ENCODE measurements at places on chromosomes 1 and 21.

- DNase-seq: no peak
Observed at GRCh38 chr1:206415942-206416341, 54.3 kb upstream of the IKBKE start.

GRCh38 chr1:36149973-36150295 lies 648 bp upstream of the TRAPPC3 start:
- DNase-seq: no peak

DNA sequence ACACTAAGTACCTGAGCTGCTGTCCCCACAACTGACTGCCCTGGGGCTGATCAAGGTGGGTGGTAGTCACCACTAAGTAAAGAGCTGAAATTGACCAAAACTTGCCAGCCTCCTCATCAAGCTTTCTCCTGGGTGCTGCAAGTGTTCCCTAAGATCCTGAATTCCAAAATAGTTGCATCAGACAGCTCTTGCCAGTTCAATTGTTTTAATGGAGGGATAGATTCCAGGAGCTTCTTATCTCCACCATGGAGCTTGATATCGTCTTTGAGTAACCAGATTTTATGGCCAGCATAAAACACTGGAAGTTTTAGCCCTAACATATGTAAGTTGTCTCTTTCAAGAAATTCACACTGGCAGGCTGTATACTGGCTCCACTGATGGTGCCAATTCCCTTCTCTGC lies 90.3 kb downstream of the NID1 start:
- no peak for DNase-seq

DNA sequence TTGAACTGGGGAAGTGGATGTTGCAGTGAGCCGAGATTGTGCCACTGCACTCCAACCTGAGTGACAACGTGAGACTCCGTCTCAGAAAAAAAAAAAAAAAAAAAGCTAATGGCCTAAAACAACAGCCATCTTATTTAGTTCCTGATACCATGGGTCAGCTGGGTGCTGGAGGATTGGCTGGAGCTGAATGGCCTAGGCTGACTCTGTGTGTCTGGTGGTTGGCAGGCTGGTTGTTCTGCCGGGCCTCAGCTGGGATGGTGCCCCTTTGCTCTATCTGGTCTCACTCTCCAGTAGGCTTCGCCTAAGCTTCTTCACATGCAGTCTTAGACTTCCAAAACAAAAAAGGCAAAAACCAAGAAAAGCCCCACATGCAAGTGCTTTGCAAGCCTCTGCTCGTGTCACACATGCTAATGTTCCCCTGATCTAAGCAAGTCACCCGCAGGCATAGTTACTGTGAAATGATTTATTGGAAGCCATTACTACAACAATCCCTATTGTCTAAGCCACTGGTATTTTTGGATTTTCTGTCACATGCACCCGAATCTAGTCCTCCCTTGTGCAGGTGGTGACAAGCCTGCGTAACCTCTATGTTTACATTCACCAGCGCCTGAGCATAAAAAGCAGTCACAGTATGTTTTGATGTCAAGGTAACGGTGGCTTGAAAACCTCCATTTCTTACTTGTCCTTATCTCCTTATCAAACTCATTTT lies 39.6 kb upstream of the KANK4 start:
- no peak for DNase-seq

- no peak for DNase-seq
Observed at GRCh38 chr21:37331411-37331810, 35.2 kb upstream of the DYRK1A start.

- no peak for DNase-seq
Observed at GRCh38 chr1:31523769-31524168, 52.5 kb upstream of the TINAGL1 start.

GRCh38 chr1:19554090-19554489 lies 68.8 kb upstream of the CAPZB start:
- no peak for DNase-seq

- DNase-seq: no peak
Observed at GRCh38 chr1:99110140-99111041, 105.7 kb upstream of the PLPPR5 start.

DNA sequence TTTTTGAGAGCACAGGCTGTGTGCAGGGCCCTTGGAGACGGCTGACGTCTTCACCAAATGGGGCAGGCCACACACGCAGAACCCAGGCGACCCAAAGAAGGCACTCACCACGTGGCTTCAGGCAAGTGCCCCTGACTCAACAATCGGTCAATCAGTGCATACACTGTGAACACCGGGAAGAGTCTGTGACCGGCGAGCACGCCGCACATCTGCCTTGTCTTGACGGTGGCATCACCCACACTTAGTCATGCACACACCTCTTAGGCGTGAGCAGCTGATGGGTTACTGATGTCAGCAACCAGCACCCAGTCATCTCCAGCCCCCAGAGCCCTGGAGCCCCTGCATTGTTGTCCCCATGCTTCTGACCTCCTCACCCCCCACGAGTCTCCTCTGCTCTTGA lies 4.9 kb upstream of the LRRC3 start:
- no peak for DNase-seq

DNA sequence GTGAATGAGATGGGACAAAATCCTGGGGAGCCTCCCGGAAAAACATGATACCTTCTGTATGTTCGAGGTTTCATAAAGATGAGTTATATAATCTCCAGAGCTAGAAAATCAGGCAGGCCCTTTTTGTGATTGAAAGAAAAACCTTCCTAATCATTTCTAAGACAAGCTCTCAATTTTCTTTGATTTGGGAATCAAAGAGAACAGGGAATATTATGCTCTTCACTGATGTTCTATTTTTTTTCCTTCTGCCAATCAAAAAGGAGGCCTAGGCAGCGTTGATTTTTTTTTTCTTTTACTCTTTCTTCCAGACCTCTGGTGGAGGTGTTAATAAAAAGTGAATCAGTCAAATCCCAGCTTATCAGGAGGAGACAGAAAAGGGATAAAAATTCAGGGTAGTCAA lies 34.5 kb downstream of the DIRAS3 start:
- DNase-seq: no peak

DNA sequence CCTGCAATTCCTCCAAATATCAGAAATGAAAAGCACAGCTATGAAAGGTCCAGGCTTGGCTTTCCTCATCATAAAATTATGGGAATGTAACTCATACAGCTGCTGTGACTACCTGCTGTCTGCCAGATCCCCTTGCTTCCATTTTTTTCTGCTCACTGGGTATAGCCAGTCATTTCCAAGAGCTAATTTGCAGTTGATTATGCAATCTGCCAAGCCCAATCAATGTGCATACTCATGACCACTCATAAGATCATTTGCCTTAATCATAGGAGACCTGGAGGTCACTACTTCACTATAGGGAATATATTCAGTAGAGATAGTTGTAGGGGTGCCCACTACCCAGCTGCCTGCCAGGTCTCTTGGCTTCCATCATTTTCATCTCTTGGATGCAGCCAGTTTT lies 417.7 kb upstream of the ZRANB2 start:
- DNase-seq: no peak

GRCh38 chr1:44305962-44306422 lies 49.1 kb downstream of the ERI3 start:
- DNase-seq: no peak

- no peak for DNase-seq
Observed at GRCh38 chr1:37752213-37752582, 12.7 kb downstream of the EPHA10 start.

- DNase-seq: no peak
Observed at GRCh38 chr1:224213438-224214119, 30.5 kb downstream of the DEGS1 start.

DNA sequence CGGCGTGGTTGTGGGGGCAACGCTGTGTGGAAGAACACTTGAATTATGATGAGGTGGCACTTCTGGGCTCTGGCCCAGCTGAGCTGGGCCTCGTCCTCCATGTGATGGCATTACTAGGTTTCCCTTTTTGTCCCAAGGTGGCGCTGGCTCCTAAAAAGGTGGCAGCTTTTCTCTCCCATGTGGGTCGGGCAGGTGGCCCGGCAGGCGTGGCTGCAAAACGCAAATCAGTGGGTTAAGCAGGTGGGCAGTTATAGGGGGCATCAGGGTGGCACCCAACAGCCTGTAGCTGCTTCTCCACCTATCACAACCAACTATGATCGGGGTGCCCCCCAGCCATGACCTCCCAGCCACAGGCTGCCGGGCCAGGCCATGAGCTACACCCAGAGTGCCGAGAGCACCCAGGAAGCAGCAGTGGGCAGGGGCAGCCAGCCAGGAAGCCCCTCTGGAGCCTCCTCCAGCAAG lies 59.6 kb downstream of the KCNAB2 start:
- no peak for DNase-seq

GRCh38 chr21:33541105-33541711 lies 709 bp downstream of the GART start:
- no peak for DNase-seq

GRCh38 chr1:67460676-67461500 lies 30.7 kb upstream of the SERBP1 start:
- no peak for DNase-seq

GRCh38 chr1:155033524-155033923 lies at the start of the genes DCST1 and DCST2:
Gene DCST1 (plus strand): TSS chr1:155033824. CDS start chr1:155034037, 213 bp downstream.
Gene DCST2 (minus strand): TSS chr1:155033781. CDS start chr1:155033701, 80 bp downstream.
- no peak for DNase-seq

DNA sequence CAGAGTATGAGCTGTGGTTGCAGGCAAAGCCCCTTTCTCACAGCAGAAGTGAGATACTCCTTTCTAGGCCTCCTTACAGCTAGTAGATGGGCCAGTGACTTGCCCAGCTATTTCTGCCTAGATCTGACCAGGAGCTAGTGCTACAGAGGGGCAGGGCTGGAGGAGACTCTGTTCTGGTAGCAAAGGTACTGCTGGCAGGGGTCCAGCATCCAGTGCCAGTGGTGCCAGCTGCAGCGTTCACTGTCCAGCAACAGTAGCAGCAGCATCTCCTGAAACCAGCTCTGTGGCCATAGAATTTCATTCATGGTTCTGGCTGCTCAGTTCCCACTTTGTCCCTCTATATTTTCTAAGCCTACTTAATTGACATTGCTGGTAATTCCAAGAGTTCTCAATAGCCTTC lies 62.5 kb upstream of the CNN3 start:
- no peak for DNase-seq

GRCh38 chr1:1827089-1827848 lies 49.0 kb upstream of the NADK start:
- no peak for DNase-seq

GRCh38 chr1:235160383-235160956 lies 580 bp downstream of the RBM34 start:
- DNase-seq: no peak

GRCh38 chr1:162367772-162368171 lies 8.9 kb downstream of the SPATA46 start:
- no peak for DNase-seq

GRCh38 chr1:57633056-57633455 lies 209.2 kb upstream of the DAB1 start:
- no peak for DNase-seq

DNA sequence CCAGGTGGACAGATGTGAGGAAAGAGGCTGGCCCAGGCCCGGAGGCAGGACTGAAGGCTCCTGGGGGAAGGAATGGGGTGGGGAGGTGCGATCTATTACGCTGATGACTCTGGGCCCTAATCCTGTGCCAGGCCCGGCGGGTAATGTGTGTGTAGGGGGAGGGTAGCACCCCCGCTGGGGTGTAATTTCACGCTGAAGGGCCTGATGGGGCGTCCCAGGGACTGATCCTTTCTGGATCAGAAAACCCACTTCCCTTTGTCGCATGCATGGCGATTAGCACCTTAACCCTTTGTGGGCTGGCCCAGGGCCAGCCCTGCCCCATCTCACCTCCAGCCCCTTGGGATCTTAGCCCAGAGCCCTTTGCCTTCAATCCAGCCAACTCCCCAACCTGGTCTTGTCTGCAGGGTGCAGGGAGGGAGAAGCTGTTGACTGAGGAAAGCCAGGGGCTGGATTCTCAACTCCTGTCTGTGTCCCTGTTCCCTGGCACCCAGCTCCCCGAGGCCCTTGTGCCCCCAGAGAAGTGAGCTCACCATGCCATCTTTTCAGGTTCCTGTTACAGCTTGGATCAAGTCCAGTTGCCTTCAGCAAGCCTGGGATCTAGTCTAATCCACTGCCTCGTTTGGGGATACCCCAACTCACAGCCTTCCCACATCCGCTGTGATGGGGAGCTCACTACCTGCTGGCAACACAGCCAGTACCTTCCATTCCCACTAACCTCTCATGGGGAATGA lies 26.0 kb downstream of the KNCN start:
- DNase-seq: no peak

DNA sequence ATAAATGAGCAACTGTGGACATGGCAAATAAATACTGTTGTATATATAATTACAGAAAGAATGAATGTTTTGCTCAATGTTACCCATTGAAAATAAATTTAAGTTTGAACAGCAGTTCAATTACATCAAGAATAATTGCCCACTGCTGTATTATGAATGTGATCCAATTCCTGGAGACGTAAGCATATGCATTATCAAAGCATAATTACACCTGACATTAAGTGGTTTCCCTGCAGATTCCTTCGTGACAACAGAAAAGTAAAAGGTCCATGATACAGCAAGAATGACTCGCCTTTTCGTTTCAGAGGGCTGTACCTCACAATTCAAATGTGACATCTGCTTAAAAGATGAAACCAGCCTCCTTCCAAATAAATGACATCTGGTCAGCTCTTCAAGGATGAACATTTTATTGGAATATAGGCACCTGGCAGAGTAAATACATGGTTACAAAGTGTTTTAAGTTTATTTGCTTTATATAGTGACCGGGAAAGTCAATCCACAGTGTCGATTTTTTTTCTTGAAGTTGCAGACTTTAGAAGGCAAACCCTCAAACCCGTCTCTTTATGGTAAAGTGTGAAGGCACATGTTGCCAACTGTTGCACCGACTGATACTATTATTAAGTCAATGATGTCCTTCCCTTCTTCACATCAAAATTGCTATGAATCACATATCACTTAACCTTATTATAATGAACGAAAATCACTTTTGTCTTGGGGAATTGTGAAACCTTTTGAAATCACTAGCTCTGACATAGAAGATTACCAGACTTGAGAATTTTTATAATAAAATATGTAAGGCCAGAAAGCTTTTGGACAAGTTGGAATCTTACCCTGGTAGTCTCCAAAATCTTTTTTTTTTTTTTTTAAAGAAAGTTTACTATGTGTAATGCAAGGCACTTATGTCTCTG lies 36.2 kb upstream of the EDEM3 start:
- no peak for DNase-seq

- no peak for DNase-seq
Observed at GRCh38 chr1:21244986-21245687, 45.1 kb downstream of the ECE1 start.

GRCh38 chr1:150999051-150999674 lies 7.5 kb downstream of the MINDY1 start:
- no peak for DNase-seq

GRCh38 chr1:185497177-185497576 lies 180.1 kb upstream of the IVNS1ABP start:
- DNase-seq: no peak

GRCh38 chr1:245225322-245226202 lies 70.8 kb downstream of the KIF26B start:
- DNase-seq: no peak

DNA sequence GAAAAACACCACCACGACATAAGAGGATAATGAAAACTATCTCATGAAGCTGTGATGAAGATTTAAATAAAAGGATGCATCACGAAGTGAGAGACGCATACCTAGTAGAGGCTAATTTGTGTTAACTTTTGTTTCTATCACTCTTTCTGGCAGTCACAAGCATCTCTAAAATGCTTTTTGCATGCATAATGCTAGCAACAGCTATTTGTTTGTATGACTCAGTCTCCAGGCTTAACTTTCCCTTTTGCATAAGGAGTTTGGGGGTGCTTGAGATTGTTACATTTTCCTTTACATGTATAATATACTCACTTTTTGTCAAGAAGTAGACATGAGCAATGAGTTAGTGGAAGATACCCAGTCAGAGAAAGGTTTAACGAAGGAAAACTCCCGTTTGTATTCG lies 385.4 kb downstream of the DISC1 start:
- no peak for DNase-seq

Measured in activated CD4-positive, CD25-positive, alpha-beta regulatory T cell treated with anti-CD3 and anti-CD28 coated beads, Interleukin-2, amount 50 U/mL, for 16 hours (primary cell).